ENCODE measurements at places on chromosomes 1 and 21.
A peak's percentile ranks its signal among the peaks of the same experiment; 100 is the strongest.

- no peak for DNase-seq
Observed at GRCh38 chr1:180486092-180486491, 16.3 kb downstream of the ACBD6 start.

GRCh38 chr1:160494620-160495019 lies 28.4 kb downstream of the SLAMF6 start:
- no peak for DNase-seq

DNA sequence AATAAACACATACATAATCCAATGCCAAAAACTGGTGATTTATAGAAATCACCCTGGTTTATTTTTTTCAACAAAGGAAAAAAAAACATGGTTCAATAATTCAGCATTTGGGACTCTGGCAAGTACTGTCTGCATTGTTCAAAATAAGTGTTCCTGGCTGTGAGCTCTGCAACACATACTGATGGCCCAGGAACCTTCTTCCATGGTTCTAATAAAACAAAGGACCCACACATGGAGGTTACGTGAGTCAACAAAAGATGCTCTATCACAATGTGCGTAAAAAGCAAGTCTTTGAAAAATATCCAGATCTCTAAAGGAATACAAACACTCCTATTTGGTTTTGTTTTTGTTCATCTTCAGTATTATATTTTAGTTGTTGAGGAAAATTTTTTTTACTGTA lies 37.9 kb upstream of the C1orf198 start:
- DNase-seq, result no peak

DNA sequence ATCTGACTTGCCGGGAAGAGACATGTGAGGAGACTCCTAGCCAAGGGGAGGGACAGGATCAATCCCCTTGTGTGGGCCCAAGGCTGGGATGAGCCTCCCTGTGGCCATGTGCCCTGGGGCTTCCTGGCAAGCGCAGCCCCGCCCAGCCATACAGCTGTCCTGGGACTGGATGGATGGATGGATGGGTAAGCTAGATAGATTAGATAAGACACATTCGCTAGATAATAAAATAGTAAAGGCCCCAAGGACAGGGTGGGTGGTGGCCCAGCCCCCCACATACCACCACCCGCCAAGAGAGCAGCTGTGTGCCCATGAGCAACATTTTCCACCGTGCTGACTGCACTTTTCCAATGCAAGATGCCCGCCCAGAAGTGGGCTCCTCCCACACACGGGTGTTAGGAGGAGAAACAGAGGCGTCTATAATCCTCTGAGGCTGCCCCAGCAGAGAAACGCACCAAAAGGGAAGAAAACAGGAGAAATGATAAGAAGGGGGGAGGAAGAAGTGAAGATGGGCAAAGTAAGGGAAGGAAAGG lies 25.1 kb downstream of the ZBTB17 start:
- peak; percentile 61 for DNase-seq

- no peak for DNase-seq
Observed at GRCh38 chr1:174956976-174957375, 42.8 kb upstream of the CACYBP start.

GRCh38 chr1:39490596-39491145 lies 765 bp upstream of the BMP8A start:
- no peak for DNase-seq

DNA sequence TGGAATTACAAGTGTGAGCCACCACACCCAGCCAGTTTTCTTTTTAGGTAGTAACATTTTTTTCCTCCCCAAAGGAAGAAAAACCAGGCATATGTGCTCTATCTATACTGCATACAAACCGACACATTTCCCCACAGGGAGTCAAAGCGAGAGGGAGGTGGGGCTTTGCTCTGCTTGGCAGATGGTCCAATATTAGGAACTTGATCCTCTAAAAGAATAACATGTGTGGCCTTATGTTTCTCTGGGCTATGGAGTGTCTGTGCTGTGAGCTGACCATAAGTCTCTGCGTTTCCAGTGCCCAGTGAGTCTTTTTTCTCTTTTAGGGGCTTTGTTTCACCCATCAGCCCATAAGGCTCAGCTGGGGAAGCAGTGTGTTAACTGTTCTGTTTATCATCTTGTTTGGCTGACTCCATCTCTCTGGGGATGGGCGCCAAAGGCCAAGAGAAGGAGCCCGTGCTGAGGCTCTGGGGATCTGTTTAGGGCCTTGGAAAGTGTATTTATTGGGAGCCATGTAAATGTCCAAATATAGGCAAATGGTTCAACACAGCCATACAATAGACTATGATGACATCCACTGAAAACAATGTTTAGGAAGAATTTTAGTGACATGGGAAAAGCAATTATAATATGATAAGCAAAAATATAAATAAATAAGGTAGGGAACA lies 20.2 kb downstream of the LMOD1 start:
- no peak for DNase-seq

DNA sequence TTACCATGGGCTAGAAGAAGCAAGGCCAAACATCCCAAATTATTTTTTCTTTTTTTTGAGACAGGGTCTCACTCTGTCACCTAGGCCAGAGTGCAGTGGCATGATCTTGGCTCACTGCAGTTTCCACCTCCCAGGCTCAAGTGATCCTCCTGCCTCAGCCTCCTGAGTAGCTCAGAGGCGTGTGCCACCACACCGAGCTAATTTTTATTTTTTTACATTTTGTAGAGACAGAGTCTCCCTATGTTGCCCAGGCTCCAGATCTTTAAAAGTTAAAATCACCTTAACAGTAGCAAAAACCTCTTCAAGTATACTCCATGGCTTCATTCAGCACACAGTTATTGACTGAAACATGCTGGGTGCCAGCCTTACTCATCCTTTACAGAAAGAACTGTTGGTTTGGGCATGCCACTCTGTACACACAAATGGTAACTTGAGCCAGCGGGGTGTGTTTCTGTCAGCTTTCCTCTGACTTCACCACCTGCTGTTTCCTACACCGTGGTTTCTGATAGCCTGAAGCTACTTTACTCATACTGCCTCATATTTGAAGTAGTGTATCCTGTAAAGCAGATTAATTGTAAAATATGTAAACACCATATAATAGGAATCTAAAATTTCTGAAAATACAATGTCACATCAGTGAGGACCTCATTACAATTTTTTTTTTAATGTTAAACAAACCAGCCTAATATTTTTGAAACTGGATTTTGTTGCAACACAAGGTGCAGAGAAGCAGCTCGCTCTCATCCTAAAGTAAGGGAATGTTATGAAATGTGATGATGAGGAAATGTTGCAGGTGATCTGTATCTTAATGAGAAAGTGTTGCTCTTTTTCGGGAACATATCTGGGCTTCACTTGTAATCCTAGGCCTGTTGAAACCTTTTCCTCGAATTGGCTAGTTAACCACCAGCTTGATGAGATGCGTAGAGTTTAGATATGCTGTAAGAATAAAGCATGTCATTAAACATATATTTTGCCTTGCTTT lies 113.9 kb downstream of the ATP5PO start:
- no peak for DNase-seq

DNA sequence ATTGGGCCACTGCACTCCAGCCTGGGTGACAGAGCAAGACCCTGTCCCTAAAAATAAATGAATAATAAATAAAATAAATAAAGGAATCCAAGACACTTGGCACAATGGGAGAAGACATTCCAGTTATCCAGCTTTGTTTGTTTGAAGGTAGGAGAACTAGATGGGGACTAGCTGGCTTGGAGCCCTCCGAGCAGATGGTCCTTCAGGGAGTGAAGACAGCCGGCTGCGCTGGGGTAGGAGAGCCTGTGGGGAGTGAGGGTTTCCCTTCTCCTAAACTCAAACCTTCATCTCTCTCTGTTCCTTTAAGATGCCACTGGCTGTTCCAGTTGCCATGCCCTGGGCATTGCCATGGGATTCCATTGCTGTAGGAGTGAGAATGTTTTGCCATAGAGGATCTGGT lies 120.6 kb downstream of the NAV1 start:
- DNase-seq, result no peak

DNA sequence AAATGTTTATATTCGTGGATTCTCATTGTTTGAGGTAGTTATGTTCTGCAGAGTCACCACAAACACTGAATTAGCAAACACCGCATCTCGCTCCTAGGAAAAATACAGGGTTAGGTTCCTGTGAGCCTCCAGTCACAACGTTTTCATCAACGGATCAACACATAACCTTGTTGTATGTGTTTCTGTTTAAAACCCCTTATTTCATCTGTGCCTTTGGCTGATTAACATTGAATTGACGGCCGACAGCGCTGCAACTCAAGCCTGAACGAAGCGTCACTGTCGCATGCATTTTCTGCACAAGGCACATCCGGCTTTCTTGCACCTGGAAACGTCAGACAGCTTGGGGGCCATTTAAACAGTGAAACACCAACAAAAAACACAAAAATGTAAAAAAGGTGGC lies 8.4 kb downstream of the SLC45A1 start:
- no peak for DNase-seq

DNA sequence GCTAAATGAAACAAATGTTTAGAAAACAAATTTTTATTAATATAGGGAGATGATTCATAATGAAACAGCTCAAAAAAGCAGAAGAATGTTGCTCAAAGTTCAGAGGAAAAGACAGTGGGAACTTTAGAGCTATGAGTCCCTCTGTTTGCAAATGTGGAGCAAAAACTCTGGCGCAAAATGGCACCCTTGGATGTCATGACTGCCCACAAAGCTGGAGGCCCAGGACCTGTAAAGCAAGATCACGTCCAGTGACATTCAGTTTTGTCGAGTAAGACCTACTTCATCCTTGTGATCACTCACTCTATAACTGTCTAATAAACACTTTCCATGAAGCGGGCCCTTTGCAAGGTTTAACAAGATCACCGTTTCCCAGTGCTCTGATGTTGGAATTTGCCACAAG lies 9.1 kb upstream of the EXO1 start:
- DNase-seq, result no peak

DNA sequence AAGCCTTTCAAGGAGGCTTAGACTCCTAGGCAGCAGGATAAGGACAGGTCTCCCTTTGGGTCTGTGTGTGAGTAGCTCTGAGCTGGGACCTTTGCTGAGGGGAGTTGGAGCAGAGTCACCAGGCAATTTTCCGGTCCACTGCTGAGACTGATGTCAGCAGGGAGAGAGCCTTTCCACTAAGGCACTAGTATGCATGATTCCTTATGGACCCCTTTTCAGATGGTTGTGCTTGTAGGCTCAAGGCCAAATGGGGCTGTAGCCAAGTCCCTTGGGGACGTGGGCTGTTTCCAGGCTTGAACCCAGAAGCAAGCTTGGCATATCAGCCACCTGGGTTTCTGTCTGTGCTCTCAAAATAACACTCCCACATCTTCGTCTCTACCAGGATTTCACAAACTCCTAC lies 73.0 kb downstream of the CCDC18 start:
- no peak for DNase-seq

DNA sequence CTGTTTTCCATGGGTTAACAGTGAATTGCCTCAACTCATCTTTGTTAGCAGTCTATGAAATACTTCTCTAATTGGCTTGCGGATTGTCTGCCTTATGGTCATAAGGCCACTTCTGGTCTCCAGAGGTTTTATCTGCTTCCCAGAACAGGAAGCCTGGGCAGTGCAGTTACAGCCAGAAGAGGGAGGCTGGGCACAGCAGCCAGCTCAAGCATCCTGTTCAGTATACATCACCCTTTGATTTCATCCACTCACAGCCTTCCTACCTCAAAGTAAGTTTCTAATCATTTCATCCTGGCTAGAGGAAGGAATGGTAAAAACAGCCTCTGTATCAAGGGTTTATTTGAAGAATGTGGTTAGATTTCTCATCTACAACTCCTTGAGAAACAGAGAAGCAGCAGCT lies 311.5 kb upstream of the DEPDC1 start:
- DNase-seq, result no peak

DNA sequence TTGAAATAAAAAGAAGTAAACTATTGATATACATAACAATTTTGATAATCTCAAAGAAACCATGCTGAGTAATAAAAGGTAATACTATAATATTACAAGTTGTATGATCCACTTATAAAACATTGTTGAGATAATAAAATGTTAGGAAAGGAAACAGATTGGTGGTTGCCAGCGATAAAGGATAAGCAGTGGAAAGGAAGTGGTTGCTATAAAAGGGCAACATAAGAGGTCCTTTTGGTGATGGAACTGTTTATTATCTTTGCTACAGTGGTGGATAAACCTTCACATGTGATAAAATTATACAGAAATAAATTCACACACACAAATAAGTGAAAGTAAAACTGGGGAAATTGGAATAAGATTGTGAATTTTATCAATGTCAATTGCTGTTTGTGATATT lies 15.1 kb downstream of the OR6F1 start:
- no peak for DNase-seq

DNA sequence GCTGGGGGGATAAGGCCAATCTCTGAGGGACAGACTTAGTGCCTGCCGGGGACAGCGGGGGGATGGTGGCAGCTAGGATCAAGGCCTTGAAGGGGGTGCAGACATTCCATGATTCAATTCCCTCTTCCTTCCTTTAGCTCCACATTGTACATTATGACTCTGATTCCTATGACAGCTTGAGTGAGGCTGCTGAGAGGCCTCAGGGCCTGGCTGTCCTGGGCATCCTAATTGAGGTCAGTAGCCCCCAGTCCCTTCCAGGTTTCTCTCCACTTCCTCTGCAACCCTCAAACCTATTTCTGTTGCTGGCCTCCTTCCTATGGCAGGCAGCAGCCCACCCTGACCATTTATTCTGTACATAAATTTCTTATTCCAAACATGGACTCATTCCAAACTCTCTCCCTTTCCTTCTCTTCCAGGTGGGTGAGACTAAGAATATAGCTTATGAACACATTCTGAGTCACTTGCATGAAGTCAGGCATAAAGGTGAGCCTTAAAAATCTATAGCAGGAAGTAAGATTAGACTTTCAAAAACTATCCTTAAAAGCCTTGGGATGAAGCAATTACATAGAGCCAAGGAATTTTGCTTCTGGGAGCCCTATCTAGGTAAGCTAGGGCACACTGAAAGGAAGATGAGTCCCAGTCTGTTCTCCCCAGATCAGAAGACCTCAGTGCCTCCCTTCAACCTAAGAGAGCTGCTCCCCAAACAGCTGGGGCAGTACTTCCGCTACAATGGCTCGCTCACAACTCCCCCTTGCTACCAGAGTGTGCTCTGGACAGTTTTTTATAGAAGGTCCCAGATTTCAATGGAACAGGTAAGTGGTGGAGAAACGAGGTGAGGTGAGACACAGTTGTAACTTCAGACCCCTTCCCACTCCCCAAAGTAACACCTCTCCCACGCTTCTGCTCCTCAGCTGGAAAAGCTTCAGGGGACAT lies 5.1 kb downstream of the CA14 start:
- no peak for DNase-seq

GRCh38 chr1:10839188-10839770 lies 42.8 kb upstream of the CASZ1 start:
- no peak for DNase-seq

DNA sequence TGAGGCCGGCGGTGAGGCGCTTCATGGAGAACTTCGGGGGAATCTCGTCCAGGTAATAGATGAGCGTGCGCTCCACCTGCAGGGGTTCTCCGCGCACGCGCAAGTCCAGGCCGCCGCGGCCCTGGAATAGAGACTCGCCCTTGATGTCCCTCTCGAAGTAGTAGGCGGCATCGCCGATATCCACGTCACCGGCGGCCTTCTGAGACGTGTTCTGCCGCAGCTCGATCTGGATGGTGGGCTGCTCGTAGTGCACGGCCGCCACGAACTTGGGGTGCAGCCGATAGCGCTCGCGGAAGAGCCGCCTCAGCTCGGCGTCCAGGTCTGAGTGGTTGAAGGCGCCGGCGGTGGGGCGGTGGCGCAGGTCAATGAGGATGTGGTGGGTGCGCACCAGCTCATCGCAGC lies 726 bp downstream of the TACSTD2 start:
- DNase-seq, result no peak

- no peak for DNase-seq
Observed at GRCh38 chr1:11198851-11199594, 9.9 kb downstream of the ANGPTL7 start.

GRCh38 chr1:113677250-113678158 lies 81.8 kb downstream of the PHTF1 start:
- no peak for DNase-seq

GRCh38 chr1:28807046-28807445 lies 4.9 kb upstream of the OPRD1 start:
- DNase-seq, result no peak

All from activated CD4-positive, alpha-beta T cell treated with anti-CD3 and anti-CD28 coated beads, Interleukin-2, amount 50 U/mL, for 24 hours (primary cell).